SK-N-MC (cell line): ENCODE measurements at places on chromosomes 13 and 19.

GRCh38 chr13:92843549-92843948 is 383.1 kb upstream of the GPC6 start:
- DNase-seq, result no peak

GRCh38 chr19:14091081-14091812 is 696 bp upstream of the SAMD1 start:
- DNase-seq, result no peak

DNA sequence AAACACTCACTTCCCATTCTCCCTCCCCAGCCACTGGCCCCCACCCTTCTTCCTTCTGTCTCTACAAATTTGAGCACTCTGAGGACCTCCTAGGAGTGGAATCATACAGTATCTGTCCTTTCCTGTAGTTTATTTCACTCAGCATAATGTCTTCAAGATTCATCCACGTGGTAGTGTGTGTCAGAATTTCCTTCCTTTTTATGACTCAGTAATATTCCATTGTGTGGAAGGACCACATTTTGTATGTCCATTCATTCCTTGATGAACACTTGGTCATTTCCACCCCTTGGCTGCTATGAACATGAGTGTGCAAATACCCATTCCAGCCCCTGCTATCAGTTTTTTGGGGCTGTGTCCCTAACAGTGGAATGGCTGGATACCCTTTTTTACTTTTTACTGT is 9.8 kb downstream of the KLF2 start:
- DNase-seq, result no peak

GRCh38 chr19:53374743-53375142 is 9.2 kb downstream of the ZNF525 start:
- DNase-seq, result no peak

- DNase-seq, result no peak
These were observed 586.6 kb downstream of the SLITRK1 start for GRCh38 chr13:83295686-83296085.

DNA sequence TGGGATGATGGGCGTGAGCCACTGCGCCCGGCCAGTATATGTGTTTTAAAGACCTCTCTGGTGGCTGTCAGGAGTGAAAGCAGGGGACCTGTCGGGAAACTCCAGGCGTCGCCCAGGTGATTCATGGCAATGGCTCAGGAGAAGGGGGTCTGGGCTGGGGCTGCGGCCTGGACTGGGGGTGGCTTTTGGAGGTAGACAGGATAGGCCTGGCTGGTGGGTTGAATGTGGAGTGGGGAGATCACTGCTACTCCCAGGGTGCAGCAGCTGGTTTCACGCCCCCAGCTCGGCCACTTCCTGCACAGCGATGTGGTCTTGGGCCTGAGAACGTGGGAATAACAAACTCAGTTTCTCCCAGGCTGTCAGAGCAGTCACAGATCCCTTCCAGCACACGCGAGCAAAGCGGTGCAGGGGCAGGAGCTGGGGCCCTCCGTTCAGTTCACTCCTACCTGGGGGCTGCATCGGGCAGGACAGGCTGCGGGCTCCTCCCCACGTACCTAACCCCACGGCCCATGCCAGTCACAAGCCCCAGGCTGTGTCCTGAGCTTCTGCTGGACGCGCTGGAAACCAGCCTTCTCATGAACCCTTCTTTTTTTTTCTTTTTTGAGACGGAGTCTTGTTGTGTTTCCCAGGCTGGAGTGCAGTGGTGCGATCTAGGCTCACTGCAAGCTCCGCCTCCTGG is 18.9 kb downstream of the KDM4B start:
- no peak for DNase-seq

GRCh38 chr19:39403331-39404312 is 3.0 kb upstream of the ZFP36 start:
- DNase-seq, result no peak

GRCh38 chr13:39196965-39197646 is 158.8 kb downstream of the NHLRC3 start:
- no peak for DNase-seq

GRCh38 chr13:40181203-40181845 is 485.1 kb downstream of the FOXO1 start:
- no peak for DNase-seq

DNA sequence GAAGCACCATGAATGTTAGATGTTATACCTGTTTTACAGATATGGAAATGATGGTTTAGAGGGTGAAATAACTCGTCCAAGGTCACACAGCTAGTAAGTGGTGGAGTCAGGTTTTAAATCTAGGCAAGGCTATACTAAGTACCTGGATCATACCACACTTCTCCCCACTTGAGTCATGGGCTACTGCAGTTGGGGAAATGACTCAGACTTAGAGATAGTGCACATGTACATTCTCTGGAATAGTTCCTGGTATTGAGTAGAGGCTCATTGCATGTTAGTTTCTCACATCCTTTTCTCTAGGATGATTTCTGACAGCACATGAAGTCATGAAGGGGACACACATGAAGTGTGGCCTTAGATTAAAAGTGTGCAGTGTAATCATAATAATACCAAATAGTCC is 76.2 kb upstream of the TNFSF11 start:
- DNase-seq, result no peak

DNA sequence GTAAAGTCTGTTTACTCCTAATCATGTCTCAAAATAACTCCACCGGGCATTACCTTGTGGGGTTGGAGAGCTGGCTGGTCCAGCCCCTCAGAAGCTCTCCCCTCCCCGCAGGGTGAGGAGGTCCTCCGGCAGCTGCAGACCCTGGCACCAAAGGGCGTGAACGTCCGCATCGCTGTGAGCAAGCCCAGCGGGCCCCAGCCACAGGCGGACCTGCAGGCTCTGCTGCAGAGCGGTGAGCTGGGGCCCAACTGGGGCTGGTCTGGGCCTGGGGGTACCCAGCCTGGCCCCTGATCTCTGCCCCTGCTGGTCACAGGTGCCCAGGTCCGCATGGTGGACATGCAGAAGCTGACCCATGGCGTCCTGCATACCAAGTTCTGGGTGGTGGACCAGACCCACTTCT is 20.2 kb downstream of the HIPK4 start:
- no peak for DNase-seq

- DNase-seq, result no peak
These were observed 1507.5 kb downstream of the OLFM4 start for GRCh38 chr13:54536112-54536511.

- DNase-seq, result no peak
These were observed 362.5 kb downstream of the ZNF536 start for GRCh38 chr19:30734669-30735068.
